NCI-H2081 (cell line): ENCODE measurements at places on chromosomes 6 and 20.
A peak's percentile ranks its signal among the peaks of the same experiment; 100 is the strongest.

- no peak for DNase-seq
Measured at GRCh38 chr6:2502998-2503674, 247.6 kb downstream of the MYLK4 start.

- DNase-seq = no peak
Measured at GRCh38 chr6:64238071-64238470, 602.5 kb downstream of the PHF3 start.

DNA sequence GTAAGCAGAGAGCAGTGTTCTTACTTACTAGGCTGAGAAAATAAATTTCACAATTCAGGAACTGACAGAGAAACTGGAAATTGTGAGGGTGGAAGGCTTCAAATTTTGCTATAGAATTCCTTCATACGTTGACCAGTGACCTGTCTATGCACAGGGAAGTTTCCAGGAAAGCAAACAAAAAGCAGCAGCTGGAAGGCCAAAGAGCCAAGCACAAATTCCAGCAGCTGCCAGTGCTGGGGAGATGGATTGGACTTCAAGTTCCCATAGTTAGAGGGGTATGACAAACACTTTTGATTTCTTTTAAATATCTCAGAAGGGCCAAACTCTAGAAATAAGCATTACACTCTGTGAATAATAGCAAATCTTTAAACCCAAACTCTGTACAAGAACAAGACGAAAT is 299.1 kb upstream of the KCNQ5 start:
- DNase-seq = no peak

DNA sequence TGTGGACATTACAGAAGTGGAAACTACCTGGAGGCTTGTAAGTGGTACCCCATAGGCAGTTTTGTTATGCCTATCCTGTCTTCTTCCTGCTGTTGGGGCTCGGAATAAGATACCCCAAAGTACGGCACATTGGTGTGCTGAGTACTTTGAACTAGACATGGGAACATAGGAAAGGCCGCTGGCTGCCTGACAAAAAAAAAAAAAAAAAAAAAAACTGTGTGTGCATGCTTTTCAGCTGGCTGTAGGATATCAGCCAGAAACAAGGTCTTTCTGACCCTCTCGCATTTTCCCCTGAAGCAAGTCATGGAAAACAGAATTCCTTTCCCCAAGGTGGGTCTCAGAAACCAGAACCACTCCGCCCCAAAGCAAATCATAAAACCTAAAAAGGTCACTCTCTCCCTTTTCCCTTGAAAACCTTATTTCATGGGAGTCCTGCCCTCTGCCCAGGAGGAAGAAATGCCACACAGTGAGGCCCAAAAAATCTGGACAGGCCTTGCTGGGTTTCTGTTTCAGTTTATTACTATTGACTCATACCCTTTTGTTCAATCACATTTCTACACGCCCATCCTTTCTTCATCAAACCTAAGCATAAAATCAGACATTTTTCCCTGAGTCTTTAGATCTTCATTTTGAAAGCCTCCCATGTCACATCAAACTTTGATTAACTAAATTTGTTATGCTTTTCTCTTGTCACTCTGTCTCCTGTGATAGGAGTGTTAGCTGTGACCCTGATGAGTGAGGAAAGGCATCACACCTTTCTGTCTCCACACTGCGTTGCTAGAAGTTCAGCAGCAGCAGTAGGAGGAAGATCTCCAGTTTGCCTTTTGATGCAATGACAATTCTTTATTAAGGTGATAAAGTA is 17.2 kb downstream of the SLC2A12 start:
- no peak for DNase-seq

GRCh38 chr6:56916849-56917551 is 37.9 kb upstream of the BEND6 start:
- peak; percentile 11 for DNase-seq

DNA sequence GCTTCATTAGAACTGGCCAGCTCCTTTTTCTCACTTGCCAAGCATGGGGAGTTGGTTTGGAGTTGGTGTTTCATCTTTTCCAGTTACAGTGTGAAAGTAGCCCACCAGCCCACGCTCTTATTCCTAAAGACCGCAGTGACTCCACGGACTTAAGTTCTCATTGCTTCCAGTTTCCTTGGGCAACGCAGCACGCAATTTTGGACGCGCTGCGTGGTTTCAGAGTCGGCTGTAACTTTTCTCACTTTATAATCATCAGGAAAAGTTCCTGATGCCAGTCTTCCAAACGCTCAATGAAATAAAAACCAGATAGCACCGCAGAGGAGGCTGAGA is 381 bp upstream of the PEX7 start:
- DNase-seq = no peak

DNA sequence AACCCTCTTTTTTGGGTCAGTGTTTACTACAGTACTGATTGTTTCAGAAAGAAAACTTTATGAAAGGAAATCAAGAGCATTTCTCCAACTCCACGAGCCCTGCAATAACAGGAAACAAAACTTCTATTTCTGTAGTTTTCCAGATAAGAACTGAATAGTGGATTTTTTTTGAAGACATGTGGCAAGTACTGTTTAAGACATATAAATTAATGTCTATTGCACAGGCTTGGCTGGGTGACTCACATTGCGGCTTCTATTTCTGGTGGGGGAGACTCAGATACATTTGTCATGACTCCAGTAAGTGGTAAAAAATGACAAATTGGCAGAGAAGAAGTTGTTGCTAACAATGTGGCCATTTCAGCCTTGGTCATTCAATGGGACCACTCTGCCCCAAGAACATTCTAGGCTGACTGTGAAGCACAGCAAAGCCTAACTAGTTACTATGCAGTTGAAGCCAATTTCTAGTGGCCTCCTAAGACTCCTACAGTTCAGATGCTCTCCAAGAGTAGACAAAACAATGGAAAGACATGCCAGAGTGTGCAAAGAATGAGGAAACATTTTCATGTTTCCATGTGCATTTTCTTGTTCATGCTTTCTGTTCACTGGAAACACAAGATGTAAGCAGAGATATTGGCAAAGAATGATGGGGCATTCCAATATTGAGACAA is 200.9 kb downstream of the EDN1 start:
- DNase-seq = no peak

DNA sequence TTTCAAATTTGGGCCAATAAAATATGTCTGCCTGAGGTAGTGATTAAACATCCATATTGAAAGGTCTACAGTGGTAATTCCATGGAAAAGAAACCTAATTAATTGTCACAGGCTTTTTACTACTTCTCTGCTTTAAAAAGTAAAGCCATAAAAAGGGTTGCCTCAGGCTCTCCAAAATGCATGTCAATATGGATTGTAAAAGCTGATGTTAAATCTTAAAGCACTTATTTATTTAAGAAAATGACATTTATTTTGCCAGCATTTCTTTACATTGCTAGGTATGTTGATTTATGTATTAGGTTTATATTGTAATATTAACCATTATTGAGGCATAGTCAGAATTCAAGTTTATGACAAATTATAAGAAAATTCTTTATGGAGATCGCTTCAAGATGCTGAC is 133.2 kb downstream of the OPN5 start:
- no peak for DNase-seq

DNA sequence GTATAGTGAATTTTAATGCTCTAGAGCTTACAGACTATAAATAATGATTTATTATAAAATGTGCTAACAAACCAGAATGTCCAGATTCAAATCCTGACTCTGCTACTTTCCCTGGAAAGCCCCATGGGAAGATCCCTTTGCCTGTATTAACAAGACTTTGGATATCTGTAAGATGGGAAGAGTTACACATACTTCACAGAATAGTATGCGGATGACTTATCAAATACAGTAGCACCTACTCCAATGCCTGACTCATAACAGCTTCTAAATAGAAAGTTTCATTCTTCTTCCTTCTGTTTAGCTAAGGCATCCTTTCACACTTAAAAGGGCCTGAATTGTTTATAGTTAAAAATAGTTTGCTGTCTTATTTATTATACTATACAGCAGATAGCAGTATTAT is 166.3 kb downstream of the KCNQ5 start:
- no peak for DNase-seq

DNA sequence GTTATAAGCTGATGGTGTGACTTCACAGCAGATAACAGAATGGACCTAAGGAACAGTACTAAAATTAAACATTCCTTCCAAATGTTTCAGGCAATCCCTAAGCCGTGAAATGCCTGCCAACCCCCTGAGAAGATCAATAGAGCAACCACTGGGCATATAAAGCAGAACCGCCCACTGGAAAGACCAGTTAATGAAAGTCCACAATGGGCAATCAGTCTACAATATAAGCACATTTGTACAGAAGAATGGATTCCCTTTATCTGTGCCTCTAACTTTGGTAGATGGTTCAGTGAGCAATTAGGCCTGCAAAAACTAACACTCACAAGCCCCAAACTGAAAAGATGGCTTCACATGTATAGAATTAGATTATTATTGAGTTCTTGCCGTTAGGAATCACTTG is 286.6 kb downstream of the UBE3D start:
- DNase-seq = no peak
